ENCODE measurements at places on chromosomes 3 and 15.

- DNase-seq, result peak; percentile 5
Measured at GRCh38 chr3:68306571-68306970, 625.8 kb downstream of the TAFA4 start.

DNA sequence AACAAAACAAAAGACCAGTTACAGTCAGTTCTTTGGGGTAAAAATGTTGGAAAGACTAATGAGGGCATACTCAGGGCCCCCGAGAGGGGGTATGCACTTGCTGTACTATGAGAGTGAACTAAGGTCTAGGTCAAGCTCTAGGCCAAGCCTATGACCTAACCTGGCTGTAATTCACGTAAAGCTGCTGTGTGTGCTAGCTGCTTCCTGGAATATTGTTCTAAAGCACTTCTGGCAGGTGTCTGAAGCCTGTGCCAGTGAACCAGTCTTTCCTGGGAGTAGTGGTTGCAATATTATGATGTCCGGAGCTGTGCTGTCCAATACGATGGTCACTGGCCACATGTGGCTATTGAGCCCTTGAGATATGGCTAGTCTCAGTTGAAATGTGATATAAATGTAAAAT is 13.1 kb upstream of the CX3CR1 start:
- DNase-seq, result no peak

DNA sequence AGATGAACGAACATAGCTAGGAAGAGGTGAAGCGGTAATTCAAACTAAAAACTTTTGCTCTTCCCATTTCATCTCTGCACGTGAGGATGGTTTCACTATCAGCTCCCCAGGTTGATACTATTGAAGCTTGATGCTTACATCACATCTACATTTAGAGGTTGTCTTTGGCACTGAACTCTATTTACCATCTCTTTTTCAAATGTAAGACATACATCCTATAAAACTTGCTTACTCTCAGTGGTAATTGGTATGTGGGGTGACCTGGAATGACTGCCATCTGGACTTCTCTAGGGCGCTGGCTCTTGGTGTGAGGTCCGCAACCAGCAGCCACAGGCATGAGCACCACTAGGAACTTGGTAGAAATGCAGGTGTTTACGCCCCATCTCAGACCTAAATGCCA is 118.1 kb downstream of the AKAP13 start:
- DNase-seq, result no peak

GRCh38 chr3:23590424-23591273 is 215.1 kb upstream of the UBE2E1 start:
- no peak for DNase-seq

- no peak for DNase-seq
Measured at GRCh38 chr3:122100083-122100482, 44.9 kb downstream of the CD86 start.
